ENCODE measurements at places on chromosomes 1 and 21.

DNA sequence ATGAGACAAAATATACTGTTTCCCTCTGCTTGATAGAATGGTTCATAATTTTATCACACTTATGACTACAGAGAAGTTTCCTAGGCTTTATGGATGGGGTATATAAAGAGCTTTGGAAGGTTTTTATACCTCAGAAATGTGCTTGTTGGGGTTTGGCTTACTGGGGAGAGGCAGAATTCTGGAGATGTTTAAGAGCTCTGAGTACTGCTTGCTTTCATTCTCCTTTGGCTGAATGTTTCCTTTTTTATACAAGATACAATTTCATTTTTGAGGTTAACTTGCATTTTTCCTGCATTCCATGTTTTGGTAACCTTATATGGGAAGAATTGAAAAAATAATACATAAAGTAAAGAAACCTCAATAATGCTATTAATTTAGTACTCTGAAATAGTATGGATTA lies 157.7 kb upstream of the COL11A1 start:
- DNase-seq: no peak

DNA sequence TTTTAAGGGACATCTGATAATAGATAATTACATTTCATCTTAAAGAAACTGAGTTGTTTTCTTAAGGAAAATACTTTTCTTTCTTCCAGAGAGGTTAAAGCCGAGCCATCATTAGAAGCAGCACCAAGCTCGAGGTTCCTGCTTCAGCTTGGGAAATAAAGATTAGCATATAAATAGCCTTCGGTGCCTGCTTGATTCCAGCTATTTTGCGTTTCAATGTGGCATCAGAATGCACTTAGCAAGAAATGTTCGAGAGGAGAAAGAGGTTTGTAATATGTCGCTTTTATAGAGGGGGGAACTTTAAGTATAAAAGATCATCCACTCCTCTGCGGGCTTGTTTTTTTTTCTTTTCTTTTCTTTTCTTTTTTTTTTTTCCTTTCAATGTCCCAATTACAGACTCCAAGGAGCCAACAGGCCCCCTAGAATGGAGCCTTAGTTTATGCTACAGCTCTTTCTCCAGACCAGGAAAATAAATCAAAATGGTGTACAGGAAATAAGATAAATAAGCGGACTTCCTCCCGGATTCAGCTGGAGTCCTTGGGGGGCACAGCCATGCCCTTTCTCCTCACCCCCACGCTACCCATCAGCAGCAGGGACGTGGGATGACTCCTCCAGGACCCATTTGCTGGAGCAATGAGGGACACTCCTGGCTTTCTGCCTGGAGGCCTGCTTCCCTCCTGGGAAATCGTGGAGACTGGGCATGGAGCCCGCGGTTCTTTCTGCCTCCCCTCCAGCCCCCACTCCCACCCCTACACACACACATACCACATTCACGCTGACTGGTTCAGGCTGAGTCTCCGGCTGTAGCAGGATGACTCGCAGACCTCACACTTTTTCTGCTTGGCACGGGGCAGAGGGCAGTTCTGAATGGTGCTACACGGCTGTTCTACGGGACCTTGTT lies 131.6 kb downstream of the RRAGC start:
- no peak for DNase-seq

- no peak for DNase-seq
Observed at GRCh38 chr1:64892576-64893573, 73.5 kb downstream of the JAK1 start.

DNA sequence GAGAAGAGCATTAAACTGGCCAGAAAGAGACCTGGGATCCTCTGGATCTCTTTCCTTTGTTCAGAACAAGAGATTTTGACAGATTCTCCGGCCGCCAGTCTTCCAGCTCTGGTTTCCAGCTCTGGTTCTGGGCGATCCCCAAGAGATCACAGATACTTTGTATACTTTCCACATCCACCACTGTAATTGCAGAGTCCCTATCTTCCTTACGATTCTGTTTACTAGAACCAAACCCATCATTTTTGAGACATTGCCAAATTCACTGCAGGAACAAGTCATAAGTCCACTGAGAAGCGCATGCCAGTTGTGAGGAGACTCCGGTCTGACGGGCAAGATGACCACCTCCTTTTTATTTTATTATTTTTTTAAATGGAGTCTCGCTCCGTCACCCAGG lies 505.2 kb downstream of the SMYD3 start:
- DNase-seq: no peak

DNA sequence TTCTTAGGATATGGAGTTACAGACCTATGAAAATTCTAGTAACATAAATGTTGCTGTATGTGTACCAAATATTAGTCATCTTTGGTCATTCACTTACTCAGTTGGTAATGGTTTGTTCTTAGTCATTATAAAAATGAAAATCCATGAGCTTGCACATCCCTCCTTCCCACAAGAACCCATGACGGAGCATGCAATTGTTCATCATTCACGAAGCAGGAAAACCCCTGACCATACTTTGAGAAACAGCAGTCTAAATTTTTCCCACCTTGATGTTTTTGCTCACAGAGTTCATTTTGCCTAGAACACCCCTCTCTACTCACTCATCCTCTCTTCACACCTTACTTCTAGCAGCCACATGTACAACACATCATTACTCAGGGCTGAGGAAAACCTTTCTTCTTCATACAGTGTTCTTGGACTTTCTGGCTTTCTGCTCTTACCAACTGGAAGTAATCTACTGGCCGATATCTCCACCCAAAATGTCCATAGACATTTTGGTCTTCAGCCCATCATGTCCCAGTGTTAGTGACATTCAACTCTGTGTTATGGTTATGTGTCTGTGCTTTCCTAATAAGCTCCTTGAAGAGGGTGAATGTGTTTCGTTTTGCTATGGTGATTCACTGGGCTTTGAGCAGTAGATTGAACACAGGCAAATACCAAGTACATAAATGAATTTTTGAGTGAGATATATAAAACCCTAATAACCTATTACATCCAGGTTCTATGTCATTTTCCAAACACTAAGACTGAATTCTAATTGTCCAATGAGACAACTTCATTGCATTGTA lies 189.9 kb downstream of the ZC3H11B start:
- no peak for DNase-seq

DNA sequence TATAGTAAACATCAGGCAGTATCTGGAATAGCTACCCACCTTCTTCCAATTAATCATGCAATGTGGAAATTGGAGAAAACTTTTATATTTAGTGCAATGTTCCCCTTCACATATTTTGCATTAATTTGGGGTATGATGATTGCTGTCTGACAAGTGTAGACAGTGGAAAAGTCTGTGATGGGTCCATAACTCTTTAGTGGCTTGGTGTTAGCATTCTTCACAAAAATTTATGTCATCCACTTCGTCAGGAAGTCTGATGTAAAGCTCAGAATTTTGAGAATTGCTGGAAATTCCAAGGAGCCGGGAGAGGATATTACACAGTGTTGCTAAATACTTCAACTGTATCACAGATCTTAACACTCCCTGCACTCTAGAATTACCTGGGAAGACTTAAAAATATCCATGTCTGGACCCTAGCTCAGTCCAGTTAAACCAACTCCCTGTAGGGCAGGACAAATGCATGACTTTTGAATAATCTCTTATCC lies 549.7 kb upstream of the PLXNA2 start:
- DNase-seq: no peak

DNA sequence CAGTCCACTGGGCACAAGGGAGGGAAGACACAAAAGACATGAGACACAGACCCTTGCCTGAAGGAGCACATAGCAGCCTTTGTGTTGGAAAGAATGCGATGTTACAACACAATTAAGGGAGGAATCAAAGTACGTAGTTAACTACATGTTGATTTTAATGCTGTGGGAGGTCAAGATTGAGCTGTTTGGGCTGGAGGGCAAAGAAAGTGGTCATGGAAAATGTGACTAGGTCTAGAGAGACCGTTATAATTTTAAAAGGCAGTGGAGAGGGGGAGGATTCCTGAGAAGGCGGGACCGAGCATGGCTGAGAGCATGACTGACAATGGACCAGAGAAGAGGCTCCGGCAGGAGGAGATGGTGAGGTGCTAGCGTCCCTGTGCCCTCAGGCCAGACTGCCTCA lies 111.8 kb upstream of the ATP1A1 start:
- DNase-seq: no peak

- no peak for DNase-seq
Observed at GRCh38 chr1:51654000-51654399, 37.1 kb downstream of the OSBPL9 start.

- DNase-seq: no peak
Observed at GRCh38 chr21:44865561-44866280, 7.8 kb downstream of the PTTG1IP start.

DNA sequence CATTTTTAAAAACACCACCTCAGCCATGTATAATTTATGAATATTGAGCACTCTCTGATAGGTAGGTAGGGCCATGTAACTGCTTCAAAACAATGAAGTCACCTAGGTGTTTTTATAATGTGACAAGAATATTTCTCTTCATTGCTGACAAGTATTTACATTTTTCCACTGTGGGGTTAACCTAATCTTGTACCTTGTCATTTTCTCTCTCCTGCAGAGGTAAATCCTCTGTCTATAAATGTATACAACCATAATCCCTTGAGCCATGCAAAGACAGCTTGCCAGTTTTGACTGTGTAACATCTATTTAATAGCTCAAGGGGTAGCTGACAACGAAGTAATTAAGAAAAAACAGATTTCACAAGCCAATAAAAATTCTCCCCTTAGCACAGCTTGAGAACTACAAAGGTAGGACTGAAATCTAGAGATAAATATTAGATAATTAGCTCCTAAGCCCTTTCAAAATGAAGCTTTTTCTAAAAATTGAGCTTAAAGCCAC lies 137.6 kb upstream of the POGK start:
- no peak for DNase-seq

- DNase-seq: no peak
Observed at GRCh38 chr1:109269212-109269980, 13.5 kb downstream of the PSRC1 start.

DNA sequence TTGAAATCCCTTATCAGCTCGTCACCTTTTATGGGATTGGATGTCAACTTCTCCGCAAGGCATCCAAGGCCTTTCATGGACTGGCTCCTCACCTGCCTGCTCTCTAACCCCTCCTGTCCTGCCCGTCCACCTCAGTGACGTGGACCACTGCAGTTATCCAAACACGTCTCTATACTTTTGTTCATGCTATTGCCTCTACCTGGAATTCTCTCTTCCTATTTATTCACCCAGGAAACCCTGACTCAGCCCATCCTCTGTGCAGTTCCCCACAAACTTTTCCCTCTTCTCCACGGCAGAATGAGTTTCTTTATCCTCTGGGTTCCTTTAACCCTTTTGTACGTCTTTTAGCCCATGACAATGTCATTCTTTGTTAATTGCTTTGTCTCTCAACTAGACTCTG lies 5.1 kb upstream of the UTP25 start:
- no peak for DNase-seq

DNA sequence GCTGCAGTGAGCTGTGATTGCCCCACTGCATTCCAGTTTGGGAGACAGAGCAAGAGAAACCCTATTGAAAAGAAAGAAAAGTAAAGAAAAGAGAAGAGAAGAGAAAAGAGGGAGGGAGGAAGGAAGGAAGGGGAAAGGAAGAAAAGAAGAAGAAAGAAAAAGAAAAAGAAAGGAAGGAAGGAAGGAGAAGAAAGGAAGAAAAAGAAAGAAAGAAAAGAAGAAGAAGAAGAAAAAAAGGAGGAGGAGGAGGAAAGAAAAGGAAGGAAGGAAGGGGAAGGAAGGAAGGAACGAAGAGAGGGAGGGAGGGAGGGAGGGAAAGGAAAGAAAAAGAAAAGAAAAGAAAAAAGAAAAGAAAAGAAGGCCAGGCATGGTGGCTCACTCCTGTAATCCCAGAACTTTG lies 10.2 kb downstream of the SLC5A9 start:
- DNase-seq: no peak

DNA sequence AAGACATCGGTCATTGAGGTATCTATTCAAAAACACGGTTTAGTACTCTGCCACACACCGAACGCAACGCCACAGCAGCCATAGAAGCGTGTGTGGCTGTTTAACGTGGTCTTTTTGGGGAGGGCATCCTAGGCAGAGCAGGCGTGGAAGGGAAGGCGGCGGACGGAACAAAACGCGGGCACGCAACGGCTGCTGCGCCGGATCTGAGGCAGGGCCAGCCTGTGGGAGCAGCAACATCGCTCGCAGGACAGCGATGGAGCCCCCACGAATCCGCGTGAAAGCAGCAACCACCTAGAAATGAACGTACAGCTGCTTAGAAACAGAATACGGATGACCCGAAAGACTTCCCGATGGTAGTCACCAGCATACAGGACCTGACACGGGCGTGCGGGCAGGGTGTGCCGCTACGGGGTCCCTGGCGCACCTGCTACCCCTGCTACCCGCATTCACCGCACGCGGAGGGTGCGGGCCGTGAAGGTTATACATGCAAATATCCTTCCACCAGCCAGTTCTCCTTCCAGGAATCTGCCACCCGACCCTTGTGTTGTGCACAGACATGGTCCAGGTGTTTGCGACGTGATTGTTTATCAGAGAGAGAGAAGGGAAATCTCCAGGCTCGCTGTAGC lies 114.4 kb upstream of the COL6A1 start:
- DNase-seq: no peak

- DNase-seq: no peak
Observed at GRCh38 chr1:94383966-94384408, 34.2 kb upstream of the ABCD3 start.

GRCh38 chr1:199202331-199202730 lies 563.5 kb downstream of the PTPRC start:
- no peak for DNase-seq

- DNase-seq: no peak
Observed at GRCh38 chr1:59814901-59815825, at the start of gene HOOK1. HOOK1 (plus strand) TSS chr1:59814949; CDS start chr1:59815118, 169 bp downstream.

GRCh38 chr1:155944444-155944799 lies 3.0 kb downstream of the RXFP4 start:
- no peak for DNase-seq

GRCh38 chr1:156128308-156128653 lies 13.8 kb downstream of the LMNA start:
- DNase-seq: no peak

- no peak for DNase-seq
Observed at GRCh38 chr1:6178751-6179563, 1.2 kb downstream of the CHD5 start.

GRCh38 chr1:9115351-9116205 lies 13.3 kb downstream of the GPR157 start:
- DNase-seq: no peak

DNA sequence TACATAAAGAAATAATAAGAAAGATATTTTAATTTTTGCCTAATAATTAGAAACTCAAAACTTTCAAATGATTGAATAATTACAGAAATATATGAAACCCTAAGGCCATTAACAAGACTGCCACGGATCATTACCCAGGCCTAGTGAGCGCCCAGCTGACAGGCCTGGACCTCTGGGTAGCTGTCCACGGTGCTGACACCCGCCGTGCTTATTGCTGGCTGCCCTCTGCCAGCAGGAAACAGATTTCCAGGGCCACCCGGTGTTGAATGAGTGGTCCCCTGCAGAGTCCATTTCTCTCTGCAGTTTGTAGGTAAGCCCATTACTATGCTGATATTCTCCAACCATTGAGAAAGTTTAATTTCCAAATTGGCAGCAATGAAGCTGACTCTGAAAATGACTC lies 254.4 kb upstream of the GJB5 start:
- DNase-seq: no peak

- DNase-seq: no peak
Observed at GRCh38 chr1:5599541-5599940, 392.7 kb downstream of the NPHP4 start.

- DNase-seq: no peak
Observed at GRCh38 chr1:240909701-240910457, 297.9 kb upstream of the GREM2 start.

- no peak for DNase-seq
Observed at GRCh38 chr1:214550013-214550856, 1.2 kb downstream of the PTPN14 start.
